ENCODE measurements at places on chromosomes 1 and 21. TPM values are rescaled to one million over a fixed set of nuclear protein-coding genes. Genes with fewer than 3 reads are reported as not detected.

The FMN2 gene
- total RNA-seq, result 0.69 TPM

The OTUD3 gene
- total RNA-seq, result 11.5 TPM

The RGSL1 gene
- total RNA-seq, result not detected

The NFASC gene
- 1.4 TPM for total RNA-seq

The TMEM54 gene
- total RNA-seq, result 18.3 TPM

The KRTAP19-1 gene
- 11.4 TPM for total RNA-seq

The ADAMTSL4 gene
- total RNA-seq, result 22.1 TPM

The DMRTA2 gene
- total RNA-seq, result not detected

The LEFTY1 gene
- total RNA-seq, result 0.30 TPM

The DHCR24 gene
- 98.4 TPM for total RNA-seq

The OR2L3 gene
- not detected for total RNA-seq

The MROH9 gene
- 0.10 TPM for total RNA-seq

The MATN1 gene
- total RNA-seq, result 1.4 TPM

The CD48 gene
- 8.2 TPM for total RNA-seq

The SPATA21 gene
- total RNA-seq, result not detected

The RHD gene
- 2.3 TPM for total RNA-seq

The CHIA gene
- total RNA-seq, result 0.20 TPM

The RCSD1 gene
- 13.0 TPM for total RNA-seq

The TMEM82 gene
- not detected for total RNA-seq

The MOB3C gene
- total RNA-seq, result 8.9 TPM

The FCAMR gene
- not detected for total RNA-seq

The TIE1 gene
- 19.5 TPM for total RNA-seq

The ALPL gene
- 4.0 TPM for total RNA-seq

The KTI12 gene
- total RNA-seq, result 4.2 TPM

The NTMT2 gene
- not detected for total RNA-seq

The CAMK2N1 gene
- total RNA-seq, result 9.0 TPM

The FALEC gene
- total RNA-seq, result not detected

The ZNF124 gene
- 54.8 TPM for total RNA-seq

The CD1E gene
- 2.7 TPM for total RNA-seq

The S100A3 gene
- 36.0 TPM for total RNA-seq

The AXDND1 gene
- total RNA-seq, result 0.99 TPM

The MDM4 gene
- total RNA-seq, result 87.5 TPM

The SYT11 gene
- total RNA-seq, result 10.9 TPM

The CFHR1 gene
- total RNA-seq, result 0.59 TPM

The PIGP gene
- 9.9 TPM for total RNA-seq

The RGS7 gene
- 0.39 TPM for total RNA-seq

The TXLNA gene
- total RNA-seq, result 35.9 TPM

The RNPC3 gene
- total RNA-seq, result 14.3 TPM

The PADI1 gene
- total RNA-seq, result 11.7 TPM

The DENND2C gene
- total RNA-seq, result 14.9 TPM

The NRAS gene
- total RNA-seq, result 36.7 TPM

The SYNC gene
- total RNA-seq, result 9.3 TPM

The CFHR3 gene
- total RNA-seq, result 0.39 TPM

The UTS2 gene
- total RNA-seq, result 0.30 TPM

The S100A7 gene
- total RNA-seq, result 130 TPM

The CSMD2 gene
- 2.4 TPM for total RNA-seq
